ENCODE measurements at places on chromosomes 16 and 17. TPM values are rescaled to one million over a fixed set of nuclear protein-coding genes. Genes with fewer than 3 reads are reported as not detected.
A peak's percentile ranks its signal among the peaks of the same experiment; 100 is the strongest.

- no peak overlapping the region for H3K4me3 ChIP-seq
- H3K36me3 ChIP-seq: peaks cover 5% of the 10 kb centered on the region
- peaks cover 5% of the 10 kb centered on the region for H3K4me1 ChIP-seq
- H3K27ac ChIP-seq: no peak overlapping the region
Observed at GRCh38 chr17:63426917-63427308, 19.2 kb downstream of the CYB561 start.

Gene NOD2
- not detected for total RNA-seq

DNA sequence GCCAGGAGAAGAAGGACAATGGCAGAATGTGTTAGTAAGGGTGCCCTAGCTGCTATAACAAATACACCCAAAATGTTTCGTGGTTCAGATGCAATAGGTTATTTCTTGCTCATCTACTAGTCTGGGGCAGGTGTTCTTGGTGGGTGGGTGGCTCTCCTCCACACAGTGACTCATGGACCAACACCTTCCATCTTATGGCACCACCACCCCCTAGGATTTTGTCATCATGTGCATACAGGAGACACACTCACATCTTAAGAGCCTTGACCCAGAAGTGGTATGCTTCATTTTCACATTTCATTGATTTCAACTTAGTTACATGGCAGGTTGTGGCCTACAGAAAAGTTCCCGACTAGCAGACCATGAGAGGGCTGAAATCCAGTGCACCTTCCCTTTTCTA lies 114.7 kb downstream of the AMFR start:
- no peak overlapping the region for H3K4me3 ChIP-seq
- DNase-seq: no peak
- no peak overlapping the region for H3K27ac ChIP-seq

- DNase-seq: no peak
- H3K27me3 ChIP-seq: peaks cover 29% of the 10 kb centered on the region
- no peak overlapping the region for H3K27ac ChIP-seq
- peak overlapping the region; percentile 1 for H3K4me3 ChIP-seq
Observed at GRCh38 chr16:68447653-68448359, 502 bp downstream of the SMPD3 start.

DNA sequence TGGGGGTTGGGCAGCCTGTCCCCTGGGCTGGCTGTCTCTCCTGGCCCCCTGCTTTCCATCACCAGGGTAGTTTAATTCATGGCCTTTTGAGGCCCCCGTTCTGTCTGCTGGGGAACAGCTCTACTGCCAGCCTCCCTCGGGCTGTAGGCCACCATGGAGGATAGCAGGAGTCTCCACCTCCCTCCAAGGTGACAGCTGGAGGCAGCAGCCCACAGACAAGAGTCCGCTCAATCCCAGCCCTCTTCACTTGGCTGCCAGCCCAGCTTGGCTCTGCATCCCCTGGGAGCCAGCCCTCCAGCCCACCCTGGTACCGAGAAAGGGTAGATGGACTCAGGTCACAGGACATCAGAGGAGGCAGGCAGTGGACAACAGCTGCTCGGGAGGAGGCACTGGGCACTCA lies 194.6 kb upstream of the SDK2 start:
- no peaks in the 10 kb centered on the region for H3K27me3 ChIP-seq
- DNase-seq: no peak
- no peak overlapping the region for H3K27ac ChIP-seq
